ENCODE measurements at places on chromosomes 5 and 9. TPM values are rescaled to one million over a fixed set of nuclear protein-coding genes. Genes with fewer than 3 reads are reported as not detected.
A peak's percentile ranks its signal among the peaks of the same experiment; 100 is the strongest.

The WDR38 gene
- total RNA-seq: not detected

DNA sequence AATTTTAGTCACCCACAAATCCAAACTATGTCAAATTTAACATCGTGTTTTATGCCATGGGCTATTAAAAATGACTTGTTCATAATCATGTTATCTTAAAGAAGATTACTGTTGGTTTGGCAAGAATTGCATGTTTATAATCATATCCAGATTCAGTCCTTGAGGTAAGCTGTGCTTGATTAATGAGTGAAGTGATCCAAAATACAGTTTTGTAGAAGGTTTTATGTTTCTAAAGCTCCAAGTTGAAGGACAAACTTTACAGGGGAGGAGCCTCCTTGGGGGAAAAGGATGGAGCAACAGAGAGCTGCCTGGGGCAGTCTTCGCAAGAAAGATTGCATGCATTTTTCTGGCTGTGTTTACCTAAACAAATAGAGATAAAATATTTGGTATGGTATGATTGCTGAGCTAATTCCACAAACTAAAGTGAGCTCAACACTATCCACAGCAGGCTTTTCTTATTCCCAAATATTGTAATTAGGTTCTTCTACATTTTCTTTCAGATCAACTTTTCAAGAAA, 189.5 kb upstream of the TYRP1 start:
- H3K4me3 ChIP-seq: no peak overlapping the region
- no peak for DNase-seq
- no peak overlapping the region for H3K27ac ChIP-seq
- H3K27me3 ChIP-seq: no peaks in the 10 kb centered on the region
- H3K36me3 ChIP-seq: no peaks in the 10 kb centered on the region

DNA sequence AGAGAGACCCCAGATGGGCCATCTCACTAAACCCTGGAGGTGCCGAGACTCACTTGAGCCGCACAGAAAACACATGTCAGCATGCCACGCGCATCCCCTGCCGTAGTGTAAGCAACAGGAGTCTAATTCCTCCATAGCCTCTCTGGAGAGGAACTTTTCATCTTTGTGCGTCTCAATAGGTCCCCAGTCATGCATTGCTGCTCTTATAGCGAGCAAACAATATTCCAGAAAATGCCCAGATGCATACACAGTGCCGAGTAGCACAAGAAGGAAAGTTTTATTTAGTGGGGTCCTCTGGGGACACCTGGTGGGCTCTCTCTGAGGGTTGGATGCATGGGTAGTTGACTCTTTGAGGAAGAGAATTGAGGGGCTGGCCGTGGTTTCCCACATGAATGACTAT, 97.9 kb upstream of the DAP start:
- no peaks in the 10 kb centered on the region for H3K36me3 ChIP-seq
- H3K27me3 ChIP-seq: no peaks in the 10 kb centered on the region
- H3K27ac ChIP-seq: no peak overlapping the region
- peaks cover 18% of the 10 kb centered on the region for H3K4me1 ChIP-seq
- no peak for DNase-seq

GRCh38 chr5:82815871-82816270, 261.3 kb downstream of the TMEM167A start:
- DNase-seq: no peak
- no peak overlapping the region for H3K4me3 ChIP-seq
- no peaks in the 10 kb centered on the region for H3K36me3 ChIP-seq
- H3K4me1 ChIP-seq: no peaks in the 10 kb centered on the region
- H3K27me3 ChIP-seq: no peaks in the 10 kb centered on the region
- H3K27ac ChIP-seq: no peak overlapping the region

The SPAG8 gene
- total RNA-seq: 2.3 TPM

The PAIP1 gene
- total RNA-seq: 122 TPM

DNA sequence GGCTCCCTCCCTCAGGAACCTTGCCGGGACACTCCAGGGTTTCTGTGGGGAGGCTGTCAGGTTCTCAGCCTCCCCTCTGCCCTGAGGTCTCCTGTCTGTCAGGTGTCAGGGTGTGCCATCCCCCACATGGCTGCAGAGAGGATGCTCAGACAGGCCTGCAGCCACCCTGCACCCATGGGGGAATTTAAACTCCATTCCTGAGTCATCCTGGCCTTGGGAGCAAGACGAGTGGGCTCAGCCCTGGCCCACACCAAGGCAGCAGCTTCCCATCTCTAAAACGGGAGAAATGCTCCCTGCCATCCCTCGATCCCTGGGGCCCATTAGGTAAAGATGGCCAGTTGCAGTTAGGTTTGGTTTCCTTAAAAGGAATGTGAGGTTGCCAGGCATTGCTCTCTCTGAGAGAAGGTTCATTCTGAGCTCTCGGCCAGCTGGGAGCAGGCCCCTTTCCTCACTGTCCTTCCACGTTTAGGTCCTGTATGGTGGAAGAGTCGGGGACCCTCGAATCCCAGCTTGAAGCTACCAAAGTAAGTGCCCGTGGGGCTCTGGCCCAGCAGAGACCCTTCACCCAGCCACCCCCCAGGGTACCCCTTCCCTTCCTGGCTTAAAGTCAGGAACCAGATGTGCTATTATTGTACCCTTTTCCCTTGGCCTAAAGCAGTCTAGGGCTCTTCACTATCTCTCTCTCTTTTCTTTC, 26.6 kb downstream of the DYNC2I2 start:
- no peak overlapping the region for H3K27ac ChIP-seq
- H3K4me3 ChIP-seq: no peak overlapping the region
- H3K27me3 ChIP-seq: no peaks in the 10 kb centered on the region
- peak; percentile 32 for DNase-seq
- H3K36me3 ChIP-seq: peaks cover 75% of the 10 kb centered on the region

DNA sequence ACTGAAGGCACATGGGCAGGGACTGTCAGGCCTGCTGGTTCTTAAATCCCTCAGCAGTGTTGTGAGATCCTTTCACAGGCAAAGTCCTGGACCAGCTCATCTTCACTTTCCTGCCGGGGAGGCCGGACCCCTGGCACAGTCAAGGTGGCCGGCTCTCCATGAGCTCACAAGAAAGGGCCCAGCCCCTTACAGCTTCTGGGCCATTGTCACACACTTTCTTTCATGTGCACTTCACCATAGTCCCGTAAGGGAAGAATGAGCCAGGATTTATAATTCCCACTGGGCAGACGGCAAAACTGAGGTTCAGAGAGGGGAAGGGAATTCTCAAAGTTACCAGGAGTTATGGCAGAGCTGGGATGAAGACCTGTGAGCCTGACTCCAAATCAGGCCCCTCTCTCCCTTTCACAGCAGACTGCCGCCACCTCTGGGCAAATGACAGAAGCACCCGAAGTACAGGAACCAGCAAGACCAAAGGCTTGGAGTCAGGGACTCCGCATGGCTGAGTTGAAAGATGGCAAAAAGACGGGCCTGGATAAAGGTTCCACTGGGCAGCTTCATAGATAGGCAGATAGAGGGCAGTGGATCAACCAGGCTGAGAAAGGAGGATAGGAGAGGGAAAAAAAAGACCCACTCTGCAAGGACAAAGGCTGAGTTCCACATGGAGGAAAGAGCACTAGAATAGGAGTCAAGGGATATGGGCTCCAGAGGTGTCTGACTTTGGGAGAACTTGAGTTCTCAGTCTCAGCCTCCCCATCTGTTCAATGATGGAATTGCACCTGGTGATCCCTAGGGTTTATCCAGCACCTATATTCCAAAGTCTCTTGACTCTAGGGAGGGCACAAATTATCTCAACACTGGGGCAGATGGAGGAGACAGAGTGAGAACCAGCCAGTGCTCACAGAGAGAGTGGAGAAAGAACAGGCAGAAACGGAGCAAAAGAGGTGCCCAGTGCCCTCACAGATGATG, 128.7 kb downstream of the PAX5 start:
- DNase-seq: no peak
- H3K27ac ChIP-seq: no peak overlapping the region
- H3K27me3 ChIP-seq: no peaks in the 10 kb centered on the region
- no peaks in the 10 kb centered on the region for H3K4me1 ChIP-seq

DNA sequence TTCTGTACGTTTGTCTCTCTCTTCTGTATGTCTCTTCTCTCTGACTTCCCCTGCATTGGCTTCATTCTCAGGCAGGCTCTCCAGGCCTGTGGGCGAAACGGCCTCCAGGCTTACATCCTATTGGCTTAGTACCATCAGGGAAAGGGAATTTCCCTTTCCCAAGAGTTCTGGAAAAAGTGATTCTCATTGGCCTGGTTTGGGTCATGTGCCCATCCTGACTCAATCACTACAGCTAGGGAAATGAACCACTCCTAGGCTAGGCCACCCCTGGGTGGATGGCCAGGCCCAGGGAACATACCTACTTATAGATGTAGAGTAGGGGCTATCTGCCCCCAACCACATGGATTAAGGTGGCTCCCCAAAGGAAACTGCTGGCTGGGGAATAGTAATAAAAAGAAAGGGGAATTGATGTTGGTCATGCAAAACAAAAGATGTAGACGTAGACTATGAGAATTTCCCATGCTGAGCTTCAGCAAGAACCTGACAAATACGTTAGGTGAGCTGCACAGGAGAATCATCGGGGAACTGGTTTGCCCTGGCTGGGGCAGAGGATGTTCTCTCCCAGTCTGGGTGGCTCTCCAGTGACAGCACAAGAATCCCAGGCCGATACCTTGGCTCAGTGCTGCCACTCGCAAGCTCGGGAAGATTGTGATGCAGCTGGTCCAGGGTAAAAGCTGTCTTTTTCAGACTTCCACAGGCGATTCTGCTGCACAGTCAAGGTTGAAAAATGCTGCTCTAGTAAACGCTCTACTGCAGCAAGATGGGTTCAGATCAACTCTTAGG, 3.7 kb upstream of the EGR1 start:
- H3K27me3 ChIP-seq: no peaks in the 10 kb centered on the region
- H3K4me3 ChIP-seq: no peak overlapping the region
- peaks cover 31% of the 10 kb centered on the region for H3K4me1 ChIP-seq
- H3K36me3 ChIP-seq: no peaks in the 10 kb centered on the region
- peak overlapping the region; percentile 30 for H3K27ac ChIP-seq

GRCh38 chr5:31934156-31934555, 240.0 kb downstream of the GOLPH3 start:
- DNase-seq: no peak
- no peak overlapping the region for H3K27ac ChIP-seq
- H3K4me3 ChIP-seq: no peak overlapping the region
- H3K4me1 ChIP-seq: peaks cover 9% of the 10 kb centered on the region
- H3K27me3 ChIP-seq: no peaks in the 10 kb centered on the region
- H3K36me3 ChIP-seq: no peaks in the 10 kb centered on the region

The ZNF354C gene
- total RNA-seq: 12.1 TPM

DNA sequence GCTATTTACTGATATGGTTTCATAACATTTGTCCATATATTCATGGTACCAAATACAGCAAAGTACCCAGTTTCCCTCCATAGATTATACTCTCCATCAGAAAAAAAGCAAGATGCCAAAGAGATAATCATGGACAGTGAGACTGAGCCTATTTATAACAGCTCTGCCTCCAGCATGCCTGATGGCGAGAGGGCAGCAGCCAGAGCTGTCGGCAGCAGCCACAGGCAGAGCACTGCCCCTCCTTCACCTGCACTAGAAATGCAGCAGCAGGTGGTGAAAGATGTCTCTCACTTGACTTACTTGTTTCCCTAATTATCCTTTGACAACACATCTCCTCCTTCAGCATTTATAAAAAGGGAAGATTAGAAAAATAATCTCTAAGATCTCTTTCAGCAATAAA, 32.4 kb downstream of the CTNNAL1 start:
- DNase-seq: no peak
- no peaks in the 10 kb centered on the region for H3K4me1 ChIP-seq
- H3K4me3 ChIP-seq: no peak overlapping the region
- peaks cover 4% of the 10 kb centered on the region for H3K36me3 ChIP-seq
- no peak overlapping the region for H3K27ac ChIP-seq

- H3K4me3 ChIP-seq: no peak overlapping the region
- DNase-seq: no peak
- H3K27me3 ChIP-seq: no peaks in the 10 kb centered on the region
- H3K27ac ChIP-seq: no peak overlapping the region
Measured at GRCh38 chr5:36105819-36106218, 39.1 kb upstream of the UGT3A2 start.

DNA sequence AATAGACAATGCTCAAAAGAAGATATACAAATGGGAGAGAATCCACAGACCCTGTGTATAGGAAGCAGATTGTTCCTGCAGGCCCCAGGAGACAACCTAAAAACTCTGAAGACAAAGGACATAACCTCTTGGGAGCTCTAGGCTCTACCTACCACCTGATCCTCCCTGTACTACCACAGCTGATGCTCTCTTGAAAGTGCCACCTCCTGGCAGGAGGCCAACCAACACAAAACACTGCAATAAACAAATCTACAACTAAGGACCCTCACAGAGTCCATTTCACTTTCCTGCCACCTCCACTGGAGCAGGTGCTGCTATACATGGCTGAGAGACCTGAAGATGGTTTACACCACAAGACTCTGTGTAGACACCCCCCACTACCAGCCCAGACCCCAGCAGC, 49.0 kb downstream of the STARD4 start:
- H3K36me3 ChIP-seq: no peaks in the 10 kb centered on the region
- no peak overlapping the region for H3K27ac ChIP-seq
- no peaks in the 10 kb centered on the region for H3K4me1 ChIP-seq
- no peak for DNase-seq
- no peaks in the 10 kb centered on the region for H3K27me3 ChIP-seq

The ARAP3 gene
- 3.3 TPM for total RNA-seq

DNA sequence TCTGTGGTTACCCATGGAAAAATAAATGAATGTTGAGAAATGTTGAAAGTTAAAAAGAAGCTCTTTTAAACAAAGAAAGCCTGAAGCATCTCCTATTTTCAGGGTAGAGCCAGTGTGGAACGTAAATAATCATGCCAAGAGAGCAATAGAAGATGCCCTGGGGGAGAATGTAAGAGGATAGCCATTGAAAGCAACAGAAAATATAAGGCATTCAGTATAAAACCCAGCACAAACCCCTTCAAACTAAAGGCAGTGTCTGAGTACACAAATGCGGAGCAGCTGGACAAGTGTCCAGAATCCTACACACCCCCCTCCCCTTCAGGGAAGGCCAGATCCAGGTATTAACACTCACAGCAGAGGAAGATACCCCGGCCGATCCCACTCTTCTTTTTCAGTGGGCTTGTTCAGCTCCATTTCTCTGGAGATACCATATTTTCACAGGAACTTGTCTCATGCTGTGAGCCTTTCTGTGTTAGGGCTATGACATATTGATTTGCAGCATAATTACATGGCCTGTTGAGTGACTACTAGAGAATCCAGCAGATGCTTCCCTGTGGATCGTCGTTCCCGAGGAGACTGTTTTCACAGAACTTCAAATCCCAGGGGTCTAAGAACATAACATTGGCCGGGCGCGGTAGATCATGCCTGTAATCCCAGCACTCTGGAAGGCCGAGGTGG, 101.2 kb downstream of the PLK2 start:
- no peak overlapping the region for H3K27ac ChIP-seq
- H3K27me3 ChIP-seq: no peaks in the 10 kb centered on the region
- H3K4me3 ChIP-seq: no peak overlapping the region

The SLC1A3 gene
- total RNA-seq: 23.6 TPM

Measured in sigmoid colon (tissue), 7 donors.